ENCODE measurements at places on chromosomes 7 and 10.

DNA sequence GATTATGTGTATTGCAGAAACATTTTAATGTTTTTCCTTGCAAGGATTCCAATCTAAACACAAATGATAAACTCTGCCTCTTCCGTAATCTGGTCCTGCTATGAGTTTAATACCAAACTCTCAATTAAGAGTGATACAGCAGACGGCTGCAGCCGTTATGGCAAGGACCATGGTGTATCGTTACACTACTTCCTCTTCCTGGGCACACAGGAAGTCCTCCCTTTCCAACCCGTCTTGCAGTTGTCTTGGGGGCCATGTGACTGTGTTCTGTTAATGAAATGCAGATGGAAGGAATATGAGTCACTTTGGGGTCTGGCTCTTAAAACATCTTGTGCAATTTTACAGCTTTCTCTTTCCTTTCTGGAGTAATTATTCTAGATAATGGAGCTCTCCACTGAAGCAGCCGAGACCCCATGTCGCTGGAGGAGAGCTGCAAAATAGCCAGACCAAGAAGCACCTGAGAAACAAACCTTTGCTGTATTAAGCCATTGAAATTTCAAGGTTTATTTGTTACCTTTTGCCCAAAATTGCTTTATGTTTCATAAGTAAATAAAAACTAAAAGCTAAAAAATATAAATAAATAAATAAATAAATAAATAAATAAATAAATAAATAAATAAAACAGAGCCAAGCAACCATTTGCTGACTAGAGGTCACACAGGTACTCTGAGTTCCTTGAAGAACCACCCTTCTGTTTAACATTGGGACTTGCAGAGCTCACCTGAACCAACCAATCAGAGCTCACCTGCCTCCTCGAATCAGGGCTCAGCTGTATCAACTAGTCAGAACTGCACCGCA, 74.7 kb downstream of the FRMPD2 start:
- DNase-seq, result peak; percentile 48

- DNase-seq, result no peak
Observed at GRCh38 chr7:8154272-8154671, 107.7 kb downstream of the ICA1 start.

GRCh38 chr7:37462138-37462537, 13.5 kb upstream of the ELMO1 start:
- DNase-seq, result no peak

DNA sequence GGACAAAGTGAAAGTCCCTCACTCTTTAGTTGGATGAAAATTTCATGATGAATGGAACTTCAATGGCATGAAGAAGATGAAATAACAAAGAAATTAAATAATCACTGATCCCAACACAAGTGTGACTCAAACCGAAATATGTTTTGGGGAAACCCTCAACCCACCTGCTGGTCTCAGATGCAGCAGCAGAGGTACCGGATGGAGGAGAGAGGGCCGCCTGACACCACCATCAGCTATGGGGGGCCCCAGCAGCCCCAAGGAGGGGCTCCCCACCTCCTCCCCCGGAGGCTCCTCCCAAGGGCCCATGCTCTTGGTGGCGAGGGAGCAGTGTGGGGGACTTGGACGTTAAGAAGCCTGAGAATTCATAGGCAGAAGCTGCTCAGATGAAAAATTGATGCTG, 137.2 kb upstream of the ADARB2 start:
- DNase-seq, result no peak

DNA sequence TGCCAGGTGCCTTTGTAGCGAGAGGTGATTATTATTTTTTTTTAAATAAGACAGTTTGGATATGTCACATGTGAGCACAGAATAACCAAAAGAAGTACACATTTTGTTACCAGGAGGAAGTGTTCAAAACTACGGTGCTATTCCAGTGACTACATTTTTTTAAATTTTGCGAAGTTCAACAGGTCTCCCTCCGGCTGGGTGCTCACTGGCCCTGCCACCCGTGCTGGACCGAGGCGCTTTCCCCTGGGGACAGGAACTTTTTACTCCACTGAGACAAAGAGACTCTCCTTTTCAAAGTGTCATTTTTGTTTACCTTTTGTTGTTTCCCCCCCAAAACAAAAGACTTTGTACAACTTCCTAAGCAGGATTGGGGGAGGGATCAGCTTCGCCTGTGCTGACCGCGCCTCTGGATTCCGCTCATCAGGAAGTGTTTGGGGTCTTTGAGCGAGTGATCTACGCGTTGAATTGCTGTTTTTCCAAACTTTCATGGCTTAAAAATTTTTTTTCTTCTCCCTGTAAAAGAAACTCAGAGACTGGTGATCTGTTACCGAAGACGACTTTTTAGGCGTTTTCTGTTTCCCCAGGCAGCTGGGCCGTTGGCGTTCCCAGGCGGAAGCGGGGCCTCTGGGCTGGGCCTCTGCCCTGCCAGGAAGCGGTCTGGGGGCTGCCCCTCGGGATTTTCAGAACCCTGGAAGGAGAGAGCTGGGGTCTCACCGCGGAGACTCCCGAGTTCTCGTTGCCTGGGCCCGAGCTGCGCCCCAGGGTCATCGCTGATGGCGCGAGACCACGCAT, 7.2 kb downstream of the EN2 start:
- no peak for DNase-seq

DNA sequence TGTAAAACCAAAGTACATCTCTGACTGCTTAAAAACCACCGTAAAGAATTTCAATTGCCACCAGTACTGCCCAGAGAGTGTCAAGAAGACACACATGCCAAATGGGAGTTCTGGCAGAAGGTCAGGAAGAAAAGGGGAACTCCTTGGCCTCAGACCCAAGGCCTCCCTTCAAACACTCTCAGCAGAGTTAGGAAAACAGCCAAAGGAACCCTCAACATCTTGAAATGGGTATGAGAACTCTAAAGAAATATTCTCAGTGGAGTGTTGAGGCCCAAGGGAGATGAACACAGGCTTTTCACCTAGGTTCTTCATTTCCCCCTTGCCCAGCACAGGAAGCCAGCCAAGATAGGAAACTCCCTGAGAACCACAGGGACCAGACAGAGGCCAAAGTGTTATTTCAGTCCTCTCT, 96.1 kb upstream of the ASAH2 start:
- no peak for DNase-seq

DNA sequence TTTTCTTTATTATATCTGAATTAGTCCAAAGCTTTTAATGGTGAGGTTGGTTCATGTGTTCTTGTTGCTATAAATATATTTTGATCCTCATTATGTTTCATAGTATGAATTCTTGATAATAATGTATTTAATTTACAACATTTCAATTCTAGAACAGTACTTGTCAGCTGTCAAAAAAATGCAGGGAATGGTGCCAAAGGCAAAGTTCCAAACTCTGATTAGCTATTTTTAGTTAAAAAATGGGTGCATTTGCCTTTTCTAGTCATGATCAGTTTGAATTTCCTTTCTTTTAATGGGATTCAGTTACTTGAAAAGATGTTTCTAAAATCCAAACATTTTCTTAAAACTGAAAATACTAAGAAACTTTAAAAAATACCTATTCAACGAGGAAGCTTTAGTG, 49.6 kb downstream of the ANKIB1 start:
- DNase-seq, result no peak

GRCh38 chr10:37401225-37401624, 275.8 kb downstream of the ANKRD30A start:
- no peak for DNase-seq

- DNase-seq, result no peak
Observed at GRCh38 chr10:88849234-88849633, 2.4 kb downstream of the ANKRD22 start.

DNA sequence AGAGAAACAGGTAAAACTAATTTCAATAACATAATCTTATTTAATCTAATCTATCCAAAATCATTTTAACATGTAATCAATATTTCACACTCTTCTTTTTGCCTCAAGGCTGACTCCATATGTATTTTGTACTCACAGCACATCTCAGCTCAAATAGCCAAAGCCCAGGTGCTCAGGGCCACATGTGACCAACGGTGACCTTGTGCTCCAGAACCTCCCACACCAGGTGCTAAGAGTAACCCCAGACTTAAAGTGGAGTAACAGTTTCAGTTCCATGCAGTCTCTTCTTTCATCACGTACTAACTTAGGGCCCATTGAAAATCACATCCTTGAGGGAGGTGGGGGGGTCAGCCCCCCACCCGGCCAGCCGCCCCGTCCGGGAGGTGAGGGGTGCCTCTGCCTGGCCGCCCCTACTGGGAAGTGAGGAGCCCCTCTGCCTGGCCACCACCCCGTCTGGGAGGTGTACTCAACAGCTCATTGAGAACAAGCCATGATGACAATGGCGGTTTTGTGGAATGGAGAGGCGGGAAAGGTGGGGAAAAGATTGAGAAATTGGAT, 47.3 kb downstream of the NCAPG2 start:
- no peak for DNase-seq

DNA sequence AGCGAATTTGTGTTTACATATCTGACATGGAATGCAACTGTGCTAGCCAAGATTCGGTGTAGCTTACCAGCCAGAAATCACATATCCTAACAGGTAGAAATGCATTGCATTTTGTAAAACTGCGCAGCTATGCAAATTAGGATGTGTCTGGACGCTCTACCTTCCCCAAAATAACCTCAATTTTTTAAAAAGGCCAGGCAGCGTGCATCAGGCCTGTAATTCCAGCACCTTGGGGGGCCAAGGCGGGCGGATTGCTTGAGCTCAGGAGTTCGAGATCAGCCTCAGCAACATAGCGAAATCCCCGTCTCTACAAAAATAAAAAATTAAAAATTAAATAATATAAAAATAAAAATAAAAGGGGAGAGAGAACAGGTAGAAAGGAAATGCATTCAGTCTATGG, 305.0 kb downstream of the TYW1 start:
- no peak for DNase-seq

DNA sequence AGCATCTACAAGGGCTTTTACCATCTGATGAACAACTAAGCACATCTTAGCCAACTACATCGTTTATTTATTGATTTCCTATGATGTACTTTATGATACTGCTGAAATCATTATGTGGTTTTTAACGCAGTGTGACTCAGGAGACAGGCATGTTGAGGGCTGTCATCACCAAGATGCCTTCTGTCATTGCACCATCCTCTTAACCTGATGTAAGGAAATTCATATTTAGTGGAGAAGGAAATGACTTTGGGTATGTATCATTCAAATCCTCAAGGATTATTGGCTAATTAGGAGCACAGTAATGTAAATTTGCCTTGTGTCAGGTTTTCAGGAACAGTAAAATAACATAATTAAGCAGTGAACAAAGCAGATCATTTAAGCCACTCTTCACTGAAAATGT, 138.5 kb upstream of the MGMT start:
- no peak for DNase-seq

DNA sequence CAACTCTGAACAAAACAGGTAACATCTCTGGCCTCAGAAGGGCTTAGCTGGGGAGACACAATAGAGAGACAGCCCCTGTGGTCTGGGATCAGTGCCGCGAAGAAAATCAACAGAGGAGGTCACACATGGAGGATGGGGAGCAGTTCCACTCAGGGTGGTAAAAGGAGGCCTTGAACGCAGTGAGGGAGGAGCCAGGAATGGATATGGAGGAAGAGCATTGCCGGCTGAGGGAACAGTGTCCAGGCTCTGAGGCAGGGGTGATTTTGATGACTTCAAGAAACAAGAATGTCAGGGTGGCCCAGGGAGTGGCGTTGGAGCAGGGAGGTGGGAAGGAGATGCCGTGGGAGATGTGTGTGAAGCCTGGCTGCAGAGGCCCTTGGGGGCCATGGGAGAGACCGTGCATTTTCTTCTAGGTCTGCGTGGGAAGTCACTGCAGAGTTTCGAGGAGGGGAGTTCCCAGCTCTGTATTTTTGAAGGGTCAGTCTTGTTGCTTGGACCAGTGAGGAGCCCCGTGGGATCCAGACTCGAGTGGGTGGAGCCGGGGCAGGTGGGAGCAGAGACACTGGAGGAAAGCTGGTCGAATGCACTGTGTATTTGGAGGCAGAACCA, 35.7 kb upstream of the SH2D4B start:
- DNase-seq, result no peak

DNA sequence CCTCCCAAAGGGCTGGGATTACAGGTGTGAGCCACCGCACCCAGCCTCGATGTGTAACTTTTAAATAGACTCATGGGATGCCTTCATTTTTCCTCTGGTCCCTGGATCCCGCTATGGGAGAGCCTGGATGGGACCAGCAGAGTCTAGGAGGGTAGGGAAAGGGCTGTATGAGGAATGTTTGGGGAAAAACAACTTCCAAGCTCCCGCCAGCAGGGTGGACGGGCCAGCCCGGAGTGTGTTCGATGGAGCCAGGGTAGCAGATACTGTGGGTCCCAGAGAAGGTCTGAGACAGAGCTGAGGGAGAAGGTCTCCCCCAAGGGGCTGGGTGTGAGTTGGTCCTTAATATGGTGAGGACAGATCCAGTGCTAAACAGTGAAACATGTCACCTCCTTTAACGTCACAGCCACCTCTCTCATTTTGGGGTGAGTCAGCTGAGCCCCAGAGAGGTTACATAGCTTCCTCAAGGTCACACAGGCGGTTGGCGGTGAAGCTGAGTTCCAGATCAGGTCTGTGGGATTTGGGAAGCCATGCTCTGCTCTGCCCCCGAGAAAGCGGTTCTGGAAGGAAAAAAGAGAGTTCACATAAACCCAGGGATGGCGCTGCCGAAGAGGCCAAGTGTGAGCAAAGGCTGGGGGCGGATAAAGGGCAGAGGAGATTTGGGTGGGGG, 66.4 kb downstream of the MYL10 start:
- DNase-seq, result no peak

DNA sequence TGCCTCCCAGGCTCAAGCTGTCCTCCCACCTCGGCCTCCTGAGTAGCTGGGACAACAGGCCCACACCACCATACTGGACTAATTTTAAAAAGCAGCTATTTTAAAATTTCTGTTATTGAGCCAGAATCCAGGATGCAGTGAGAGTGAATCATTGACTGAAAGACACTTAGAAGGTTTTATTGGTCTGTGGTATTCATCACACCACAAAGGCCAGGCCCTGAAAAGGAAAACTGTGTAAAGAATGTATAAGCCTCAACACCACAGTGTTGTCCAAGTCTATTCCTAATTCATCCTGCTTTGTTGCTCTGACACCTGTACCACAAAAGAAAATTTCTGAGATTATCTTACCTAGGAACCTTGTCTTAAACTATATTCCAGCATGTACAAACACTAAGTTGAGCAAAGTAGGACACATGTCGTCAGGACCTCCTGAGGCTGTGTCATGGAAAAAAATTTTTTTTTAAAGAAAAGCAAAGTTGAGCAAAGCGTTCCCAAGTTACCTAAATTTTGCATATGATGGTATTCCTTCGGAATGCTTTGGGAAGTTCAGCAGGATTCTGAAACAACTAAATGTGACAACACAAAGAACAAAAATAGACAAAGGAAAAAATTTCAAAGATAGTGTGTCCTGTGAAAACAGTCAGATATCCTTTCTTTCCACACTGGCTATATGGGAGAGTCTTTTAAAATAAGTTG, 129.6 kb upstream of the MKLN1 start:
- peak; percentile 62 for DNase-seq

Data from GM04503 (cell line).